ENCODE measurements at places on chromosomes 12 and 14.
A peak's percentile ranks its signal among the peaks of the same experiment; 100 is the strongest.

DNA sequence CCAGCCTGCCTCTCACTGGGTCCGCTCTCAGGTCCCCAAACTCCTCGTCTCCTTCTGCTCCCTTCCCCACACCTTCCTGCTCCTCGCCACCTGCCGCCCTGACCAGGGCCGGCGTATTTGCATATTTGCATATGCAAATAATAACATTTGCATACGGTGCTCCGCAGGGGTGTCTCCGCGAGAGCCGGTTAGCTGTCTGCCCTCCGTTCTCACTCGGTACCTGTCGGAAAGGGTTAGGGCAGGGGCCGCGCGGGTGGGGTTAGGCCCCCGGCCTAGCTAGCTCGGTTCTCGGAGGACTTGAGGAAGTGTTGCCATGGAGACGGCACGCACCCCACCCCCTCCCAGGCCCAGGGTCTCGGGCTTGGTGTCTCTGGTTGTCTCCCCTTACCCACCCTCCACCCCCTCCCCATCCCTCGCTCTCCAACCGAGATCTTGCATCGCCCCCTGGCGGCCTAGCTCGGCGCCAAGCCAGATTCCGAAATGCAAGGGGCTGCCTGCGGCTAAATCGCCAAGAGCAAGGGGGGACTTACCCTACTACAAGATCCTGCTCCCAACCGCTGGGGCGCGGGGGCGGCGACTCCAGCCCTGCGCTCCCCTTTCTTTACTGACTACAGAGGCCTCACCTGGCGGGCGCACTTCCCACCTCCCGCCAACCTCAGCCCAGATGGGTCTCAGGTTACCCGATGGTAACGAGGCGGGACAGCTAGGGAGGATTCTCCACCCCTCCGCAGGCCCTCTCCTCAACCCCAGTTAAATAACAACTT lies 8.1 kb downstream of the STAC3 start:
- peak; percentile 49 for DNase-seq

DNA sequence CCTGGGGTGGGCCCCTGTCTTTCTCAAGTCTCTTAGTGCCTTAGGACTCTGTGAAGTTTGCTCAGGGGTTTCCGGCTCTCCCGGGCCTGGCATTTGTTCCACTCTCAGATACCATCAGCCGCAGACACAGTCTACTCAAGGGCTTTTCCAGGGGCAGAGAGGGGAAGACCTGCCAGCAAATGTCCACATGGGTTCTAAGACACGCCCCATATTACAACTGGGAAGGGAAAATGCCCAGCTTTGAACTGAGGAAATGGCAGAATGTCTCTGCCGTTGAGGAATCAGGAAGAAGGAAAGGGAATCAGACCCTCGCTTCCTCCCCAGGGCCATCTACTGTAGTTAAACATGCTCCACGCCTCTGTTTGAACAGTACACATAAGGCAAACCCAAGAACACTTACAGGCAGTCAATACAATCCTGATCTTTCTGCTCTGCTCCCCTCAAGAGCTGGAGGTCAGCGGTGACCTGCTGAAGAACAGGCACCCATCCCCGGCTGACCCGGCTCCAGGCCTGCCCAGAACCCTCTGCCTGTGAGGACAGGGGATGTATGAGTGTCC lies 7.9 kb downstream of the CCDC85C start:
- DNase-seq: no peak

DNA sequence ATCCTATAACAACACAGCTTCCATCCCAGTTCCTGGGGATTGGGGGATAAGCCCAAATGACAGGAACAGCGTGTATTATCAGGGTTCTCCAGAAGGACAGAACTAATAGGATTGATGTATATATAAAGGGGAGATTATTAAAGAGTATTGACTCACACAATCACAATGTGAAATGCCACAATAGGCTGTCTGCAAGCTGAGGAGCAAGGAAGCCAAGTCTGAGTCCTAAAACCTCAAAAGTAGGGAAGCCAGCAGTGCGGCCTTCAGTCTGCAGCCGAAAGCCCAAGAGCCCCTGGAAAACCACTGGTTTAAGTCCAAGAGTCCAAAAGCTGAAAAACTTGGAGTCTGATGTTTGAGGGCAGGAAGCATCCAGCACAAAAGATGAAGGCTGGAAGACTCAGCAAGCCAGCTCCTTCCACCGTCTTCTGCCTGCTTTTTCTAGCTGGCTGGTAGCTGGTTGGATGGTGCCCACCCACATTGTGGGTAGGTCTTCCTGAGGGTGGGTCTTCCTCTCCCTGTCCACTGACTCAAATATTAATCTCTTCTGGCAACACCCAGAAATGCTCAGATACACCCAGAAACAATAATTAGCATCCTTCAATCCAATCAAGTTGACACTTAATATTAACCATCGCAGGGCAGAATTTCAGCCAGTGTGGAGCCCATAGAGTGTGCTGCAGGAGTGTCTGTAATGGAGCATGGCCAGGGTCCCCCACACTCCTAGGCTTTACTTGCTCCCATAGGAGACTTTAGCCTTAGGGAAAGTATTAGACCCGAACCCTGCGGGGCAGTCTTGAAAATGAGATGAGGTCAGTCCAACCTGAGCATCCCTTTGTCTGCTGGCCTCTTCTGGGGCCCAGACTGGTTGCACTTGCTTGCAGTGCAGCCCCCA lies 111.1 kb downstream of the SINHCAF start:
- no peak for DNase-seq

GRCh38 chr14:50619569-50620141 lies 48.5 kb downstream of the SAV1 start:
- DNase-seq: no peak

DNA sequence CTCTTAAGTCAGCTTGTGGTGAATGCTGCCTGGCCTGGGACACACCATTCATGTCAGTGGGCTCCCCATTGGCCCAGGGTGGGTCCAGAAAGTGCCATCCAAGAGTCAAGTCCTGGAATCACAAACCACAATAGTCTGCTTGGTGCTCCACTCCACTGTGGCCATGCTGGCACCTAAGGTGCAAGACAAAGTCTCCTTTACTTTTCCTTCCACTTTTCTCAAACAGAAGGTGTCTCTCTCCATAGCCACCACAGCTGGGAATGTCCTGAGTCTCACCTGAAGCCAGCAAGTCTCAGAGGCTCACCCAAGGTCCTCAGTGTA lies 9.0 kb downstream of the RDH16 start:
- DNase-seq: no peak

GRCh38 chr14:93906341-93907329 lies 20.5 kb upstream of the FAM181A start:
- DNase-seq: no peak

- no peak for DNase-seq
Observed at GRCh38 chr12:63086149-63086915, 64.7 kb downstream of the AVPR1A start.

- DNase-seq: no peak
Observed at GRCh38 chr12:31984806-31985591, 25.8 kb downstream of the RESF1 start.

DNA sequence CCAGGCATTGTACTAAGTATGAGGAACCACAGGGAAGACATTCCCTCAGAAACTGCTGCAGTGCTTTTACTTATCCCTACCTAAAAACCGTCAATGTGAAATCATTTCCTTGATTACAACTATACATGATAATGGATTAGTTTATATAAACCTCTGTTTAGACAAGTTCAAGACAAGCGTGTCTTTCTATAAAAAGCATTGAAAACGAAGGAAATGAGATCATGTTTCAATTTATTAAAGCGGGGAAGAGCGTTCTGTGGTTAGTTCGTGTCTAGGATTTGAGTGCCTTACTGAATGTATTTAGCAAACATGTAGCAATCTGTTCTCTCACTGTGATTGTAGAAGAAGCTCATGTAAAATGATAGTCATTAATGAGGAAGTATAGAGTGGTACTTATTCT lies 37.5 kb downstream of the GALC start:
- no peak for DNase-seq

DNA sequence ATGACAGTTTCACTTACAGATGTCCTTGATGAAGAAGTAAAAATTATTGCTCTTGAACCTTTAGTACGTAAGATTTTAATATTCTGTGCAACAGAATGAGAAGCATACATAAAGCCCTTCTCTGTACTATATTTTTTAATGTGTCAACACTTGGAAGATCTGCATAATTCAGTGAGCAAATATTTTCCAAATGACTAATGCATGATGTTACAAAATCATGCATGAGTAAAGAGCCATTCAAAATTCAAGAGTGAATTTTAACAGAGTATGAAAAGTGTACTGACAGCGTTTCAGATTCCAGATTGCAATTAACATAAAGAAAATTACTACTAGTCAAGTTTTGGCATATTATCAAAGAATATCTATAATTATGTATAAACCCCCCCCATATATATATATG lies 101.4 kb upstream of the BBS10 start:
- DNase-seq: no peak

DNA sequence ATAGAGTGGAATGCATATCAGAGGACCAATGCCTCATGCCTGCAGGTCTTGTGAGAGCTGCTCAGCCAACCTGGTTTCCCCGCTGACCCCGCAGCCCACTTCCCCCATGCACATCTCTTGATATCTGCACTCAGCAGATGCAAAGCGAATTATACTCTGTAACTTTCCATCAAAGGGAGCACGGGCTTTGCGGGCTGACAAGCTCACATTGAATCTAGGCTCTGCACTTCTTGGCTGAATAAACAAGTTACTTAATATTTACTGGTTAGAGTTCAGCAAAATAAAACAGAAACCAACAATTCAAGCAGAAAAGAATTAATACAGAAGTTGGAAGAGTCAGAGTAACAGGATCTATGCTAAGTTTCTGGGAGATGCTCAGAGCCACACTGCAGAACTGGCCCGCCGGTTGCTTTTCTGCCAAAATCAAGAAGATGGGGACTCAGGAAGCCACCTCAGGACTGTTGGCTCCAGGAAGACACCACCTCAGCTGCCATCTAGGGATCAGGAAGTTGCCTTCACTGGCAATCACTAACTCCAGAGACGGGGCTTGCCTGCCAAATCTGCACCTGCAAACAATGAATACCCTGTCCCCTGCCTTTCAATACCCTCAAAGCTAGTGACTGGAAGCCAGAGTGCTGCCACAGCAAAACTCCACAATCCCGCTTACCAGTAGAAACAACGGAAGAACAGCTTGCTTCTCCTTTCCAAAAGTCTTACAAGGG lies 46.5 kb downstream of the NR1H4 start:
- no peak for DNase-seq

GRCh38 chr12:115294453-115295133 lies 610.6 kb upstream of the TBX3 start:
- no peak for DNase-seq

GRCh38 chr12:54417712-54418440 lies 1.2 kb downstream of the ITGA5 start:
- DNase-seq: no peak

GRCh38 chr12:107843351-107844311 lies 69.1 kb downstream of the ASCL4 start:
- DNase-seq: peak; percentile 53

DNA sequence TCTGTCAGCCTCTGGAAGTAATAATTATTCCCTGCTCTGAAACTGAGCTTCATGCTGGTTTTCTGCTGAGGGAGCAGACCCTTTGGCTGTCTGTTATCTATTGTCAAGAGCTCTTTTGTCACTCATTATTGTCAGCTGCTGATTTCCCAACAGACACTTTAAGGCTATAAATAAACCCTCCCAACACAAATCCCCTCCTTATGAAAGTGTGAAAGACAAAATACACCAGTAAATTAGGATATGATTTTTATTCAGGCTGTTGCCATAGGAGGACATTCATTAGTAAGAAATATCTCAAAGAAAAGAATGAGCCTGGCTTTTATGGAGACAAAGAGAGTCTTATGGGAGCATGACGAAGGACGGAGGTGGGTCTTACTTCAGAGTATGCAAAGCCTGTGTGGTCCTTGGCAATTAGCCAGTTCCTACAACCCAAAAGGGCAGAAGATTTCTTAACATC lies 180.8 kb downstream of the CRADD start:
- DNase-seq: no peak

GRCh38 chr12:131497966-131498365 lies 212.9 kb upstream of the SFSWAP start:
- DNase-seq: no peak

DNA sequence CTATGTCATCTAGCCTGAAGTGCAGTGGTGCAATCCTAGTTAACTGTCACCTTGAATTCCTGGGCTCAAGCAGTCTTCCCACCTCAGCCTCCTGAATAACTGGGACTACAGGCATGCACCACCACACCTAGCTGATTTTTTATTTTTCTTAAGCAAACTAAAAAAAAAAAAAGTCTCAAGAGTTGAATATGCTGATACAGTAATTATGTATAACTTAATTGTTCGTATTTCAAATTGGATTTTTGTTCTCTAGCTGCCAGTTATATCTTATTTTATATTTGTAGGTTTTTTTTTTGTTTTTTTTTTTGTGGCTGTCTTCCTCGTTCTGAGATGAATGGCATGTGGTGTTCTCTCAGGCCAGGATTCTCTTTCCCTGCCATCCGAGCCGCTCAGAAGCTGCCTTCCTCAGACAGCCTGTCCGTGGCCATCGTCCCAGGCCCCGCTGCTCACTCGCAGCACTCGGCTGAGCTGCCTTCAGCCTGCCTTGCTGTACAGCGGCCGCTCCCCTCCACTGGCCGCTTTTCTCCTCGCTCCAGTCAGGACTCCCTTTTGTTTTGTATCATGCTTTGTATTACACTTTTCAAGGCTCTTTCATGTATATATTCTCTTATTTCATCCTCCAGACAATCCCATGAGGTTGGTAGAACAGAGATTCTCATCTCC lies 53.3 kb downstream of the WDR20 start:
- DNase-seq: peak; percentile 31

- DNase-seq: no peak
Observed at GRCh38 chr12:51917746-51918453, 10.6 kb downstream of the ACVRL1 start.

GRCh38 chr12:132116709-132117557 lies 27.2 kb downstream of the DDX51 start:
- DNase-seq: no peak

GRCh38 chr12:129605666-129606065 lies 298.2 kb downstream of the TMEM132D start:
- DNase-seq: no peak

GRCh38 chr12:109832541-109833306 lies 474 bp downstream of the TRPV4 start:
- no peak for DNase-seq

DNA sequence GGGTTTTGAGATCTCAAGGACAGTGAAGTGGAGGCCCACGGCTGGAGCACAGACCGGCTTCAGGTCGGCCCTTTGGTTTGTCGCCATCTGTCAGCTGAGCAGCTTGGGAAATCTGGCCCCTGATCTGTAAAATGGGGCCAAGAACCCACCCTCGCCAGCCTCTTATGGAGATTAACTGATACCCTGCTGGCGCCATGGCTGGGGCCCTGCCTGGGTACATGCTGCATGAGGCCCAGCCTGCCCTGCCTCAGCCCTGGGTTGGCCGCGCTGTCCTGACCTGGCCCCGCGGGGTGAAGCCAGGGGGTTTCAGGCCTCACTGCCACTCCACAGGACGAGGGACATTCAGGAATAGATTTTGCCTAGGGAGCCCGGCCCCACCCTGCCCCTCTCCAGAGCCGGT lies 33.9 kb upstream of the MEG3 start:
- no peak for DNase-seq

All from hypothalamus (tissue), 51 donors.